ENCODE measurements at places on chromosomes 13 and 19.

- DNase-seq, result no peak
These were observed 133.4 kb upstream of the PEG3 start for GRCh38 chr19:56973713-56974555.

DNA sequence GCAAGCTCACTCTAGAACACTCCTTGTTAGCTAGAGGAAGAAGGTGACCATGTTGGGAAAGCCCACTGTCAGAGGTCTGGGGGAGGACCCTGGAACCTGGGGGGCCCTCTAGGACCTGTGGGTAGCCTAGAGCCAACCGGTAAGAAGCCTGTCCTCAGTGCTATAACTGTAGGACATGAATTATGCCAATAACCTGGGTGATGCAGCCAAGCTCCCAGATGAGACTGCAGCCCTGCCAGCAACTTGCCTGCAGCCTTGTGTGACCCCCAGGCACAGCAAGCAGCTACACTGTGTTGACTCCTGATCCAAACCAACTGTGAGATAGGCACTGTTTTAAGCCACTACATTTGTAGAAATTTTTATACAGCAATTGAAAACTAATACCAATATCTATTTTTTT, 122.3 kb downstream of the MIPEP start:
- DNase-seq, result no peak

- DNase-seq, result no peak
These were observed 92.3 kb downstream of the RFC3 start for GRCh38 chr13:33910255-33910654.

- no peak for DNase-seq
These were observed 21.0 kb downstream of the EPSTI1 start for GRCh38 chr13:42970824-42971690.

GRCh38 chr13:51811920-51812451, 8.0 kb upstream of the DHRS12 start:
- no peak for DNase-seq

DNA sequence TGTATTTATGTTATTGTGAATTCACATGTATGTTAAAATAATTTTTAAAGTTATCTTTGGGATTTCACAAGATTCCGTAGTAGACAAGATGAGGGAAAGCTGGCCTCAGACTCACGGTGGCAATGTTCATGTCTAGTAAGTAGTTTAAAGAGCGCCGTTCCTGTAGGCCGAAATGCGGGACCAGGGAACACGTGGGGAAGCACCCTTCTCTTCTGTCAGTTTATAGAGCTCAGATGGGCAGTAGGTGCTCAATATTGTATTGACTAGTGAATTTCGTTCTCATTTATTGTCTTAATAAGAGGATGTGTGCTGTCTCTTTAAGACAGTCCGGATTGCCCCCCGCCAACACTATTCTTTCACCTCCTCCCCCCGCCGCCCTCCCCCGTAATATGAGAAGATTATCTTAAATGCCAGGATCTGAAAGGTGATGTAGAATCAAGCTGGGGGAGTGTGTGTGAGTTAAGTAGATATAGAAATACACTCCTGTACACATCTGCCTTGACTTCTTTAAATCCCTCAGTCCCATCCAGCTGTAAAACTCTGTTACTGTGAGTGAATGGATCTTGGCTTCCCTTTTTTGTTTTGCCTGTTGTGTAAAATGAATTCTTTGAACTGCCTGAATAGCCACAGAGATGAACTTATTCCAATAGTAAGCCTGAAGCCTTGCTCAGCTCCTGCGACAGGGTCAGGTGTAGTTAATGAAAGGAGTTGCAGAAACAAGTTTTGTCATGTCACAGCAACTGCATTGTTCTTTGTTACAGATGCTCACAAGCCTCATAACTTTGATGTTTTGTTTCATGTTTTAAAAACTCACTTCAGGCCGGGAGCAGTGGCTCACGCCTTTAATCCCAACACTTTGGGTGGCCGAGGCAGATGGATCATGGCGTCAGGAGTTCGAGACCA, 1.3 kb downstream of the LAMP1 start:
- no peak for DNase-seq

DNA sequence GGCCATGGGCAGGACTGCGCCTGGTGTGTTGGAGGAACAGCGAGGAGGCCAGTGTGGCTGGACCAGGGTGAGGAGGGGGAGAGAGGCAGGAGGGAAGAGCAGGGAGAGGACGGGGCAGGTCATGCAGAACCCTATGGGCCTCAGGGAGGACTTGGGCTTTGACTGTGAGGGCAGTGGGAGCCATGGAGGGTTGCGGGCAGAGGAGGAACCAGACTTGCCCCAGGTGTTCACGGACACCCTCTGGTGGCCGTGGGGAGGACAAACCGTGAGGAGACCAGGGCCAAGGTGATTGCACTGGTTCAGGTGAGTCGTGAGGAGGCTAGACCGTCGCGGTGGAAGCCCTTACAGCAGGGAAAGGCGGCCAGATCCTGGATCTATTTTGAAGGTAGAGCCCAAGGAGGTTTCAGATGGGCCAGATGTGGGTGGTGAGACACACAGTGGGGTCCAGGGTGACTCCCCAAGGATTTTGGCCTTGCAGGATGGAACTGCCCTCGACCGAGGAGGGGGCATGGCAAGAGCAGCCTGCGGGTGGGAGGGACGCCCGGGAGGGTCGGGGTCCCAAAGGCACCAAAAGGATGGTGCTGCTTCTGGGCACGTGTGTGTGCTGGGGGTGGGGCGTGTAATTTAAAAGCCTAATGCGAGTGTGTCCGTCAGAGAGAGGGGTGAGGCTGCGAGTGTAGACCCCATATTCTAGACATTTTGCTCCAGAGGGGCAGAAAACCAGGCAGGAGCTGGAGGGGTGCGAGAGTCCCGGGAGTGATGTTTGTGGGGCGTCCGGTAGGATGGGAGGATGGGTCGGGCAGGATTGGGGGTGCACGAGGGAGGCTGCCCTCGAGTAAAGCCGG, 2.7 kb upstream of the REXO1 start:
- no peak for DNase-seq

- no peak for DNase-seq
These were observed 74.0 kb upstream of the DOCK9 start for GRCh38 chr13:99051768-99052455.

GRCh38 chr13:48222358-48223301, 10.4 kb upstream of the ITM2B start:
- DNase-seq, result no peak

GRCh38 chr19:39196320-39196719, 444 bp upstream of the NCCRP1 start:
- no peak for DNase-seq

DNA sequence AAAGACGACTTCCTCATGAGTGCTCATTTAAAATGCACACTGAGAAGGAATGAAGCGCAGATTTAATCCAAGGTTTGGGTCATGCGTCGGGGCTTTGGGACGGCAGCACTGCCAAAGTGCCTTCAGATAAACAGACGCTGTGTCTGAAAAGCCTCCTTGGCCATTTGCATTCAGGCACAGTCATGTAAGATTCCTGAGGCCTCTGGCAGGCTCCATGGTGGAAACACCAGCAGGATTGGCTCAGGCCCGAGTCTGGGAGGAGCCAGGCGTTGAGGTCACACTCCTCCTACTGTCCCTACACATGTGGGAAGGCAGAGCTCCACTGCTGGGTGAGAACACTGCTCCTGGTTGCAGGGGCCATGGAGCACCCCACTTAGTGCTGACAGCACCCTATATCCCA, 113.3 kb upstream of the KL start:
- DNase-seq, result no peak

DNA sequence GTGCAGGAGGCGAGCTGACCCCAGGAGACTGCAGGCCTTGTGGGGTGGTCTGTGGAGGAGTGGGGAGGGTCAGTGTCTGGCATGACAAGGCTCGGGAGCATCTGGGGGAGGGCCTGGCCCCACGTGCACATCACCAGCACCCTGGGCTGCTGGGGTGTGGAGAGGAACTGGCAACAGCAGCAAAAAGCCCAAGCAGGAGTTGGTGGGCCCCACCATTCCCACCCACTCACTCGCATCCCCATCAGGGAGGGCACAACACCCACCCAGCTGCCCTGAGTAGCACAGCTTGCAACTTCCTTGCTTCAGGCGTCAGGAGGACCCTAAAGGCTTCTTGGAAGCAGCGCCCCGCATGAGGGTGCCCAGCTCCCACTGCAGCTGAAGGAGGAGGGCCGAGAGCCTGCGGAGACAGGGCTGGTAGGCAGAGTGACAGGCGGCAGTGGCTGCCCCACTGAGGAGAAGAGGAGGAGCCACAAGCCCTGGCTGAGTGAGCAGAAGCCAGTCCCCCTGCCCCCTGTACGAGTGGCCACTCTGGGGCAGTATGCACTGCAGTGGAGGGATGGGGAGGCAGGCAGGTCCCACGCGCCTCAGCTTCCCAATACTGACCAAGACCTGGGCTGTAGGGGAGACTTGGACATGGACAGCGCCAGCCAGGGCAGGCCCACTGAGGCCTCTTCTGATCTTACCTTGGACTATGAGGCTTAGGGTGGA, 26.5 kb downstream of the ELL start:
- no peak for DNase-seq

DNA sequence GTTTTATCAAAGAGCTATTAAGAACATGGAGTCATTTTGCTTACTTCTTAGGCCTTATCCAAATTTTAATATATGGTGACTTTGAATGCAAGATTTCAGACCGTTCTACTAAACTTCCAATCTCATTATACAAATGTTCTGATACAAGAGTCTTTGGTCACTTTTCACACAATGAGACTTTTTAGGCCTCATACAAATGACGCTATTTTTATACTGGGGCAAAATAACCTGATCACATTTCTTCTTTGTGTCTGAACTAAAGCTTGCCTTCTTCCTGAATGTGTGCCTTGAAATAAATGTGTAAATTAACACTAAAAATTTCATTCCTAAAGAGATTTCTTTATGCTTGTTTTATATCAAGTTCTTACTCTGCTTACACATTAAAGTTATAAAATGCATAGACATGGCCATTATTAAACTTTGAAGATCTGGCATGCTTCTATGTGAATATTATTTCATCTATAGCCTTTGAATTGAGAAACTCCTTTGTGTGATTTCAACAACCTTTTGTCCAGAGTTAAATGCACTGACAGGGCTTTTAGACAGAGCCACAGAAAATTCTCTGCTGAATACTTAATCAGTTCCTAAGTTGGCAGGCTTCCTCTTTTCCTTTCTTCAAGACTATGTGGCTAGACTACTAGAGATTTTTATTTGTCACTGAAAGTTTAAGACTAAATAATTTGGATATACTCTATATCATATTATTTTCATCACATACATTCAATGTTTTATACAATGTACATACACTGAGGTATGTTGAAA, 86.1 kb downstream of the EDNRB start:
- no peak for DNase-seq

- no peak for DNase-seq
These were observed 37.5 kb downstream of the SUGP2 start for GRCh38 chr19:18995804-18996241.

DNA sequence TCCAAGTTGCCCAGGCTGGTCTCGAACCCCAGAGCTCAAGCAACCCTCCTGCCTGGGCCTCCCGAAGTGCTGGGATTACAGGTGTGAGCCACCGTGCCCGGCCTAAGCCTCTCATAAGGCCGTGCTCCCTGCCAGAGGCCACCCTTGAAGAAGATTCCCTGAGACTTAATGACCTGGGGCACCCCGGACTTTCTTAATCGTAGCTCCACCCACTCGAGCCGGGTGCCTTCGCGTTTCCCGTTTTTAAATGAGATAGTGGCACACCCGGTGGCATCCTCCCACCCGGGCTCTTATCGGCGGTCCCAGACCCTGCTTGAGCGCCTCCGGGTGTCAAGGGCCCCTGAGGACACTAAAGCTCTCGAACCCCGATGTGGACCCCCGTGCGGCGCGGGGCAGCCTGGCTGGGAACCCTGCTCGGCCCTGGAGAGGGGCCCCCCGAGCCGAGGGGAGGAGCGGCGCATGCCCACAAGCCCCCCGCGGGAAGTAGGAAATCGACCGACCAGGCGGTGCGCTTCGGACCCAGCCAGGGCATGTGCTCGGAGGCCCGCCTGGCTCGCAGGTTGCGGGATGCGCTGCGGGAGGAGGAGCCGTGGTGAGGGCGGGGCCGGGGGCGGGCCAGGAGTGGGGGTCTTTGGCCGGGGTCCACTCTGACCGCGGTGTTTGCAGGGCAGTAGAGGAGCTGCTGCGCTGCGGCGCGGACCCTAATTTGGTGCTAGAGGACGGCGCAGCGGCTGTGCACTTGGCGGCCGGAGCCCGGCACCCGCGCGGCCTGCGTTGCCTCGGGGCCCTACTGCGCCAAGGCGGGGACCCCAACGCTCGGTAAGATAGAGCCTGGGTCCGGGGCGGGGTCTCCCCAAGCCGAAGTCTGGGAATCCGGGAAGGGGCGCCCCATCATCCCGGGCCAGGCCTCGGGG, at the start of gene ANKLE1:
ANKLE1 (plus strand) TSS at position 511 of the 914 bp plus-strand sequence; CDS start at position 531, 20 bp downstream.
- no peak for DNase-seq

DNA sequence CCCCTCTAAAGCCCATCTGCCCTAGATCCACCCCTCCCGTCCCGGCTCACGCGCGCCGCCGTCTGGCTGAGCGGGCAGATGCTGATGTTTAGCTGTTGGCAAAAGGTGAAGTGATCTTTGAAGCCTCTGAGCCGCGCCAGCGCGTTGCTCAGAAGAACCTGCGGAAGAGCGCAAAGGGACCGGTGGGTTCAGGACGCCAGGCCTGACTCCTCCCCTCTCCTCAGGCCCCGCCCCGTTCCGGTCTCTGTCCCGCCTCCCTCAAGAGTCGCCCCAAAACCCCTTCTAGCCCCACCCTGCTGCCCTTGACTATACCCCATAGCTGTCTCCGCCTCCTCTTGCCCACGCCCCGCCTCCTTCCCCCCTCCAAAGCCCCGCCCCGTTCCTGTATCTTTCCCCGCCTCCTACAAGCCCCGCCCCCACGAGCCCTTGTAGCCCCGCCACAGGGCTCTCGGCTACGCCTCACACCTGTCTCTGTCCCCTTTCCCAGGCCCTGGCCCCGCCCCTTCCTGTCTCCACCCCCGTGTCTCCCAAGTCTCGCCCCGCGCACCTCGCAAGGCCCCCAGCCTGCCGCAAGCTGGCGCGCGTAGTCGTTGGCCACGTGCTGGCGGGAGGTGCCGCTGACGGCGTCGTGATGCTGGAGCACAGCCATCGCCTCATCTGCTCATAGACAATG, 9.5 kb downstream of the MAN2B1 start:
- DNase-seq, result no peak

DNA sequence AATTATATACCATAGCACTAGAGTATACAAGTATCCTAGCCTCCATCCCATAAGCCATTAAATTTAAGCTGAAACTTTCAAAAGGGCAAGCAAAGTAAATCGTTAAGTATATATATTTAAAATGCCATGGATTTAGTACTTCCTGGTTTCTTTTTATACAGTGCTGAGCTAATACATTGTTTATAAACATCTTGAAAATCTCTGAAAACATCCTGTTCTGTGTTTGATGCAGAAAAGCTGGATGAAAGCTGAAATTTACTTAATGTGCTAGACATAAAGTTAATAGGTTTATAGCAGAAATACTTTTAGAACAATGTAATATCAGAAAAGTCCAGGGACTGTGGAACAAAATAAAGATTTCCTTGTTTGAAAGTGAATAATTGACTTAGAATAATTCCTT, 875.4 kb downstream of the SLITRK6 start:
- no peak for DNase-seq

DNA sequence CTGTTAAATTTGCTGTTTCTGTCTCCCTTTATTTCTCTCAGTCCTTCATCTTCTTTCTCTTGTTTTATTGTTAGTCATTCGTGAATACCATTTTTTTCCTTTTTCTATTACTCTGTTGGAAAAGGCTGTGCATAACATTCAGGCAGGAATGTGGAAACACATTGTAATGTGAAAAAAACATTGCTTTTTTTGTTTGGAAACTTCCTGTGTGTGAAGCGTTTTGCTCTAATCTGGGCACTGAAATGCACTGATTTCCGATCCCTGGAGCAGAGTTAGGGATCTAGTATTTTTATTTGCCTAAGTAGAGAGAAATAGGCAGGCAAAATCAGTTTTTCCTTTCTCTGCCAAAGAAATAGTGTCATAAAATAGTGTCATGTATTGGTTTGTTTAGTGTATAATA, 155.5 kb downstream of the PCCA start:
- DNase-seq, result no peak
